Adrenal gland (tissue), 19 donors: ENCODE measurements at places on chromosomes 7 and 10. TPM values are rescaled to one million over a fixed set of nuclear protein-coding genes. Genes with fewer than 3 reads are reported as not detected.

The PSPH gene
- 13.7 TPM for polyA plus RNA-seq

The TACC2 gene
- 45.7 TPM for polyA plus RNA-seq

The ANXA8 gene
- polyA plus RNA-seq, result 0.33 TPM

The TMEM229A gene
- polyA plus RNA-seq, result 0.34 TPM

The GALNT17 gene
- polyA plus RNA-seq, result 3.1 TPM

DNA sequence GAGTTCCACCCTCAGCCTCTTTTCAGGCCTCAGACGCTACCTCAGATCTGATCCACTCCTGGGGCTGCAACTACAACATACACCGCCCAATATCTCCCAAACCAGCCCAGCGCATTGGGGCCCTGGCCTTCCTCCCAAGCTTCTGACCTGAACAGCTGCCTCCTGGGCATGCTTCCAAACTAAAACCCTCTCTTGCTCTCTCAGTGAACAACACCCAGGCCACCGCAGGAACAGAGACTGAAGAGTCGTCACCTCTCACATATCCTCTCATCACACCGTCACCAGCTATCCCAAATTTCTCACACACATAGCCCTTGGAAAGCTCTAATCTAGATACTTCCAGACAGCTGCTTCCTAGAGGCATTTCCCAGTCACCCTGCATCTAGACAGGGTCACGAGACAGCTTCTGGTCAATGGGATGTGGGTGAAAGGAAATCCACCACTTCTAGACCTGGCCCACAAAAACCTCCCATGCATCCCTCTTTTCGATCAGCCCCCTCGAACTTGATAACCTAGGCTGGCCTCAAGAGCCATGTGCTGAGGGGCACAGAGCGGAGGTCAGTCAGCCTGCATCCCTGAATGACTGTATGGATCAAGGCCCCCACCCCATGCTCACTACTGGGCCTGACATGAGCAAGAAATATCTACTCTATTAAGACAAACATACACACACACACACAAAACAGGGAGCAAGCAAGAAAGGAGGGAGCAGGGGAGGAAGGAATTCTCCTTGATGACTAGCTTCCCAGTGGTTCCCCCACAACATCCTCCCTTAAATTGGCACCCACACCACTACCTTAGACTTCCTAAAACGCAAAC, 1.8 kb downstream of the PARP12 start:
- peak; percentile 63 for DNase-seq

GRCh38 chr10:64261676-64262075, 740.5 kb downstream of the REEP3 start:
- DNase-seq, result no peak

DNA sequence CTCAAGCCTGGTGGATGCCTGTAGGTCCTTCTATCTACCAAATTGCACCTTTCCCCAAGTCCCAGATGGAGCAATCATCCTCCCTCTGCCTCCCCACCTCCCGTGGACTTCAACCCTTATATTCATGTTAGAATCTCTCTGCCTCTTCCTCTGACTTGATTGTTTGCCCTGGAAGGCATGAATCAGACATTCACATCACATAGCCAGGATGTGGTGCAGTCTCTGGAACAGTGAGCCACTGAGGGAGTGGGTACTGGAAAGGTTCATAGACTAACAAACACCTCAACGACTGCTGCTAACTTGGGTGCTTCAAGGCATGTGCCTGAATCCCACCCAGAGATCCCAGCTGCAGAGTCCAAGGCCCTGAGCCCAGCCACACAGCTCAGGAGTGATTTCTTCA, 494.0 kb downstream of the TNS3 start:
- DNase-seq, result no peak
